ENCODE measurements at places on chromosomes 3 and 15.

DNA sequence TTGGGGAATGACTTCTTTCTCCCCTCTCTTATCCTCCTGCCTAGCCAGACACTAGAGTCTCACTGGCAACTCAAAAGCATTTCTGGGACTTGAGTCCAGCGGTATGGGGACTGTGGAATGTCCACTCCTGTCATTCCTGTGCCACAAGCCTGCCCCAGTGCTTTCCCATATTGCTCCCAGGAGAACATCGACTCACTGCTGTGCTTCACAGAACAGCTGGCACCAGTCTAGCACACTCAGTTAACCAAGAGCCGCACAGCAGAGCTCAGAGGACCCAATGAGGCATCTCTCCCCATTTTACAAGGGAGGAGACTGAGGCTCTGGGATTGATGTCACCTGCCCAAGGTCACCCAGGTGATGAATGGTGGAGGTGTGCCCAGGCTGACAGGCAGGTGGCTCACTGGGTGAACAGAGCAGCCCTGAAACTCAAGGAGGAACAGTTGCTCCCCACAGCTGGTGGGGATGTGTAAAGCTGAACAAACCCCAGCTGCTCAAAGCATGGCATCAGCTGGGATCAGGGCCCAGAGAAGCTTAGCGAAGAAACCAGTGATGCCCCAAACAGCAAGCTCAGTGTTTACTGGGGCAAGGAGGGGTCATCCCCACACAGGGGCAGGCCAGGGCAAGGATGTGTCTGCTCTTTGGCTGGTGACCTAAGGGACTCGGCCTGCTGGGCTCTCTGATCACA is 35.4 kb upstream of the DUSP7 start:
- no peak for DNase-seq

DNA sequence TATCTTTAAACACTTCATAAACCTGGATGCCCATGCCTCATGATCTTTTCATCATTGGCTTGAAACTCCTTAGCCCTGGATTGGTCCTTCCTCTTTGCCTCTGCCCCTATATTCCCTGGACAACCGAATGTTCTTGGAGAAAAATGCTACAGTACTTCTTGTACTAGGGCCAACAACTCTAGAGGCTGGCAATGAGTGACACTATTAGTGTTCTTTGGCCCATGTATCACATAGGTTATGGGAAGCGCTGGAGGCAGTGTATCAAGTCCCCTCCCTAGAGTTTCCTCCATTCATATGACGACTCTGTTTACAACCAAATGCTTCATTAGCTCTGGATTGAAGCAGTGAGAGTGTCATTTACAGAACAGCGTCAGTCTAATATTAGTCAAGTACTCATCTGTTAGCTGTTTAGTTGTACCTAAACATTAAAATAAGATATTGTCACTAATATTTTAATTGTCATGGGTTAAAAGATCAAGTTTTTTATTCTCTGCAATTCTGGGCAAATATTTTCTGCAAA is 66.4 kb upstream of the MYO5C start:
- DNase-seq = no peak

- no peak for DNase-seq
Measured at GRCh38 chr3:43211681-43212080, 74.7 kb upstream of the SNRK start.

GRCh38 chr15:26119322-26119721 is 256.2 kb upstream of the ATP10A start:
- no peak for DNase-seq

DNA sequence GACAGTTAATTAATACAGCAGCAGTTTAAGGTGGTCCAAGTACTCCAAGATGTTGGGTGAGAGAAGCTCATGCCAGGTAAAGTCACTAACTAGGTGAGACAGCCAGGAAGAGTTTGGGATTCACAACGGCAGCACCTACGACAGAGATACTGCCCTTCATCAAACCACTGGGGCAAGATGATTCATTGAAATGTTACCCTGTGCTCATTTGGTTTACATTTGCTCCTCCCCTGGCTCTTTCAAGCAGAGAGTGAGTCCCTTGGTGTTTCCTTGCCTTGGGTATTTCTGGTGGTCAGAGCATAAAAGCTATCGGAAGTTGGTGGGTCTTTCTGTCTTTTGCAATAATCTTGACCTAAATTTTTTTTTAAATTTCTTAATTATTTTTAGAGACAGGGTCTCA is 19.9 kb upstream of the PDE8A start:
- no peak for DNase-seq

GRCh38 chr15:92400980-92401787 is 7.5 kb downstream of the ST8SIA2 start:
- no peak for DNase-seq

- peak; percentile 34 for DNase-seq
Measured at GRCh38 chr15:67828969-67829646, 3.8 kb downstream of the SKOR1 start.

DNA sequence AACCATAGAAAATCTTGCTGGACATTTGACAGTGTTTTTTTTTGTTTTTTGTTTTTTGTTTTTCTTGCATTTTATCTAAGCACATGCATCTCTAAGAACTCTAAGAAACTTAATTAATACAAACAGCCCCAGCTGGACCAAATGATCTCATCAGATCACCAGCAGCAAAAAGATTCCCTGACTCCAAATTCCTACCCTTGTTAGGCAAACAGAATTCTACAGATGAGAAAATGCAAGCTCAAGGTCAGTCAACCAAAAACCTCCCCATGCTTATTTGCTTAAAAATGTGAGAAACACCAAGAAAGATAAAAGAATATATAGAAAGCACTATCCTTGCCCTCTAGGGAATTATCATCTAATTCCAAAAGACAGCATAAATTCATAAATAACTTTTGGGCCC is 65.4 kb downstream of the FOXP1 start:
- no peak for DNase-seq

- DNase-seq = no peak
Measured at GRCh38 chr3:47877719-47878118, 74.8 kb downstream of the DHX30 start.

GRCh38 chr3:160061525-160061924 is 72.9 kb downstream of the IL12A start:
- DNase-seq = no peak

GRCh38 chr3:114234745-114235144 is 2.6 kb downstream of the ZNF80 start:
- DNase-seq = no peak

DNA sequence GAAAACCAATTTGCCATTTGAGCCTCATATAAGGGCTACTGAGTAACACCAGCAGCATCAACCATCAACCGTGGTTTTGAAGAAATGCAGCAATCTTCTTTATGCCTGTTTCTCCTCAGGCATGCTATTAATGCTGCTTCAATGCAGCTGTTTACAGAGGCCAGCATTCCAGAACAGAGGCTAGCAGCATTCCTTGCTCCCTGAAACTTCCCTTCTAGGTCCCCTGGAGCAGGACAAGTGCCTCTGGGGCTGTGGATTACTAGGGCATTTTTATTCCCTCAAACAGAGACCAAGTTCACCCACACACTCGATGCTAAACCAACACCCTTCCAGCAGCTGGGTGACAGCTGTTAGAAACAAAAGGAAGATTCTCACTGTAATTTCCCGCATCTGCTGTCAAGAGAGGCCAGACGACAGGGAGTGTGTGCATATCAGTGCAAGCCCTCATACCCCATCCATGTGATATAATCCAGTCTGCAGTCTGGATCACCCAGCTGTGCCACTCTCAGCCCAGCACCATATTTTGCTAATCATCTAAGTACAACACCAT is 57.5 kb downstream of the HOMER2 start:
- DNase-seq = peak; percentile 81

GRCh38 chr3:54696313-54696712 is 231.5 kb downstream of the LRTM1 start:
- DNase-seq = no peak

DNA sequence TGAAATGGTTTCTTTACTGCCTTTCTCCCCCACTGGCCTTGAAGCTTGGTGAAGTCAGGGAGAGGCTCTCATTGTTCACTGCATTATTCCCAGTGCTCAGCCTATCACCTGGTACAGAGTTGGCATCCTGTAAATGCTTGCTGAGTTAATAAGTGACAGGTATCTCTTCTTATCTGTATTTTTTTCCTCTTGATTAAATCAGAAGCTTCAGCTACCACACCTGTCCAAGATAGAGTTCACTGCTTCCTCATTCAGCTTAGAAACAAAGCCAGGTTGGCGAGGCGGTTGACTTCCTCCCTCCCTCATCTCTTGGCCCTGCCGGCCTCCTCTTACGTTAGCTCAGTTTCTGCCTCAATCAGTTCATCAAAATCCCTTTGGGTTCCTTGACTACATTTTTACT is 142.8 kb downstream of the LIPC start:
- no peak for DNase-seq

DNA sequence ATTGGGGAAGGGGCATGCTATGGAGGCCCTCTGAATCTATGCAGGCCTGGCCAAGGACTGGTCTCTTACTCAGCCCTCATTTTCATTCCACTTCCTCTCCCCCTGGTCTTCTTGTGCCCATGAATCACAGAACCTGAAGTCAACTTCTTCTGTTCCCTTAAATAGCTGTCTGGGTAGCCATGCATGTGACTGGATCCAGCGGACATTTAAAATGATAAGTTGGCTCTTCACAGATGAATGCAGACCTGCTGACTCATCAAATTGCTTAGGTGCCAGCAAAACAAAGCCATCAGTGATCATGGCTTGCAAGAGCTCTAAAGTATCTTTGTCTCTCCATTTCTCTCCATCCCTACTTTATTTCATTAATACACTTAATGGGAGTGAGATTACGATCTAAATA is 90.1 kb upstream of the CADPS start:
- no peak for DNase-seq

- DNase-seq = peak; percentile 84
Measured at GRCh38 chr15:80173022-80173759, 20.4 kb downstream of the FAH start.

- DNase-seq = peak; percentile 76
Measured at GRCh38 chr15:31200735-31201151, 99.2 kb upstream of the TRPM1 start.

DNA sequence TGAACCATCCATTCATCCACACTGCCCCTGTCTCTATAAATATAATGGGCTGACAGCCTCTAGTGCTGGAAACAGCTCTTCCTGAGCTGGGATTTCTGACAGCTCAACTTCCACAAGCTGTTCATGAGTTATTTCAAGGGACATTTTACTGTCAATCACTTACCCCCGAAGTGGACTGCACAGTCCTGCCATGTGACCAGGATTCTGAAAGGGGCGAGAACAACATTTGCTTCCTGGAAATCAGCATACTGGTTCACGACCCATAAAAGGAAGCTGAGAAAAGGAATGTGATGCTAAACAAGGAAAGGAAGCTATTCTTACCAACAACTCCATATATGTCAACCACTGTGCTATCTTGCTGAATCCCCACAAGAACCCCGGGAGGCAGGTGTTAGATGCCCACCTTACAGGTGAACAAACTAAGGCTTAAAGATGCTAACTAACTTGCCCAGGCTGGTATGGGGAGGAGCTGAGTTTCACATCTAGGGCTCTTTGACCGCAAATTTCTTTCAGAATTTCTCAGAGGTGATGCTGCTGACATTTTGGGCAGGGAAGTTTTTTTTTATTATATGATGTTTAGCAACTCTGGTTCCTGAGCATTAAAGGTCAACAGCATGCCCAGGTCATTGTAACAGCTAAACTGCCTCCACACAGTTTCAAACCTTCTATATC is 16.5 kb upstream of the REC114 start:
- no peak for DNase-seq

DNA sequence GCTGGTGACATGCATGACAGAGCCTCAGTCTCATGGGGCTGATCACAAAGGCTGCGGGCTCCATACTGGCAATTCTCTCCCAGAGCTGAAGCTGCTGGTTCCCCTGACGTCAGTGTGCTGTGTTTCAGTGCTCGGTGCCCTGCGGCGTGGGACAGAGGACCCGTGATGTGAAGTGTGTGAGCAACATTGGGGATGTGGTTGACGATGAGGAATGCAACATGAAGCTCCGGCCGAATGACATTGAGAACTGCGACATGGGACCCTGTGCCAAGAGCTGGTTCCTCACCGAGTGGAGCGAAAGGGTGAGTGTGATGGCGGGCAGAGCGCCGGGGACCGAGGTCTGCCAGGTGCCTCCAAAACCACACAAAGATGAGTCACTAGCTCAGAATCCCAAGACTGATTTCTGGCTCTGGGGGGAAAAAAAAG is 62.0 kb upstream of the NR2E3 start:
- no peak for DNase-seq

DNA sequence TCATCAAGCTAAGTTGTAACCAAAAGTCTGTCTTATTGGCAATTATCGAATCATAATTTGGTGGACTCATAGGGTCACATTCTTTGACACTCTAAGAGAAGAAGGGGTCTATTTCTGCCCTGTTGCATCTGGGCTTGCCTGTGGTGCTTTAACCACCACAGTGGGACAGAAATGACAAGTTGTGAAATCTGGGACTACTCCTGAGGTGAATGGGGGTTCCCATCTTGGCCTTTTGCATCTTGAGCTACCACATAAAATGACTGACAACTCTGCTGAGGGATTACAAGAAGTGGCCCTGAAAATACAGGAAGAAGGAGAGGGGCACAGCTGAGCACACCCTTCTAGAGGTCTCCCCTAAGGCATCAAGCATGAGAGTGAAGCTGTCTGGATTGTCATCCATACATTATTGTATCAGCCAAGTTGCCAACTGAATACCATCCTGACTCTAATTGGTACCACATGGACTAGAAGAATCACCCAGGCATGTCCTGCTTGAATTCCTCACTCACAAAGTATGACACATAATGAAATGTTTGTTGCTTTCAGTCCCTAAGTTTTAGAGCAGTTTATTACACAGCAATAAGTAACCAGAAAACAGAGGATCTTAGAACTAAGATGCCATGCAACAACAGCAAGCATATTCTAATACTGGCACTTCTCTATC is 306.5 kb downstream of the ROBO1 start:
- no peak for DNase-seq

DNA sequence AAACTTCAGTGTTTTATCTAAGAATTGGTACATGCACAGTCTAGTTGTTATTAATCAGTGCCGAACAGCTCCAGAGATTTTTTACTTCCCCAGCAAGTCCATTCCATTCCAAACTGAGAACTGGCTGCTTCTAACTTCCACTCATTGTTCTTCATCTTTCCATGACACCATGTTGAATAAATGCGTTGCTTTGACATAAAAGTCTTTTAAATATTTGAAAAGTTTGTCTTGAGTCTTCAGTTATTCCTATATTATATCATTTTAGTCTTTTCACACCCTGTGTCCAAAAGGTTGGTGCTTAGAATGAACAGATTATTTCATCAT is 65.4 kb downstream of the CMSS1 start:
- no peak for DNase-seq

DNA sequence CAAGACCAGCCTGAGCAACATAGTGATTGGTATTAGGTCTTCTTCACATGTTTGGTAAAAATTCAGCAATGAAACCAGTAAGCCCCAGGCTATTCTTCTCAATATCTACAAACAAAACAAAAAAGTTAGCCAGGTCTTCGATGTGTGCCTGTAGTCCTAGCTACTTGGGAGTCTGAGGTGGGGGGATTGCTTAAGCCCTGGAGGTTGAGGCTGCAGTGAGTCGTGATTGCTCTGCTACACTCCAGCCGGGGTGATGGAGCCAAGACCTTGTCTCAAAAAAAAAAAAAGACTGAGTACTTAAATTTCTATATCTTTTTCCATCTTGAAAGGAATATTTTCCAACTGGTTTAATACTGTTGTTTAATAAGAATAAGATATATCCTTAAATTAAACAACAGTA is 106.8 kb downstream of the MBNL1 start:
- no peak for DNase-seq

Data from D341Med (cell line).